ENCODE measurements at places on chromosomes 2 and 18.

DNA sequence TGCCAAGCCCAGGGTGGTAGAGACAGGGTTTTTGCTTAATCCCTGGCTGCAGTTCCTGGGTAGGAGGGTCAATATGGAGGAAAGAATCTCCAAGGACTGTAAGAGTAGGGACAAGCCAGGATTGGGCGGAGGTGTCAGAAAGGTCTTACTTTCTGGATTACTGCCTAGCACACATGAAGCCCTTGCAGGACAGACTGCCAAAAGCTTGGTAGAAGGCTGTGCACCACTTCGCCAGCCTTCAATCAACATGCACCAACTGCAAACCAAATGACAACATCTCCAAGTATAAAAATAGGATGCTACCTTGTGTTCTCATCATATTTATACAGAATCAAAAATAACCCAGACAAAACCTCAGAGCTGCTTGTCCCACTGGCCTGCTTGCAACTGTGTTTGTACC is 3.7 kb downstream of the ZNF142 start:
- DNase-seq = no peak

- DNase-seq = no peak
Measured at GRCh38 chr2:119204525-119204924, 19.1 kb upstream of the STEAP3 start.

- peak; percentile 9 for DNase-seq
Measured at GRCh38 chr2:233857511-233858141, 3.3 kb upstream of the HJURP start.

- DNase-seq = no peak
Measured at GRCh38 chr18:13427354-13427753, 208.8 kb downstream of the LDLRAD4 start.

DNA sequence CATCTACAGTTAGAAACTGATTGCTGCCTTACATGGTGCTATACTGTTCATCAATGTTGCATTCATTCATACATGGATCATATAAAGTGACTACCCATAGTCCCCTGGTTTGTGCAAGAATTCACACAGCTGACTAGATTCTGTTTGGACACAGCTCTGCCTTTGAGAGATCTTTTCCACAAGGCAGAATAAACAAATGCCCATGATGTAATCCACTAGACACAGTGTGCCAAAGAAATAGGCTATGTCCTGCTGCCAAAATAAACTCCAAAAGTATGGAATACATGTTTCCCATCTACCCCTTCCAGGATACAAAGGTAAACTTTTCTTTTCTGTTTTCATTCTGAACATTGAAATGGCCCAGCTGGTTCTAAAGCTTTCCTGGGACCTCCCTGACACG is 269.4 kb upstream of the CHAC2 start:
- no peak for DNase-seq

DNA sequence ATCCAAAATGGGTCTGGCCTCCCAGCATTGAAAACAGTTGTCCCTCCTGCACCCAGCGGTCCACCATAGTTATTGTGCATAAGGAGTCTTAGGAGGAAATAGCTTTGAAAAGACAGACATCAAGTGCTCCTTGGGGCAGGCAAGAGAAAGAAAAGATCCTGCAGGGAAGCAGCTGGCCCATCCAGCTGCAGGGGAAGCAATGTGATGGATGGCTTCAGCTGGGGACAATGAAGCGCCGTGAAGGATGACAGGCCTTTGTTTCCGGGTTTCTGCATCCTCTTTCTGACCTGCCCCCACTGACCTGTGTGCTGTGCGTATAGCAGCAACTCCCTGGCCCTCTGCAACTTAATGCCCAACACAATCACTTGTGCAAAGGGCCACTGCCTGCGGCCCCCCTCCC is 142.9 kb upstream of the NCKAP5 start:
- no peak for DNase-seq

GRCh38 chr2:179936654-179937053 is 70.4 kb downstream of the CWC22 start:
- DNase-seq = no peak

DNA sequence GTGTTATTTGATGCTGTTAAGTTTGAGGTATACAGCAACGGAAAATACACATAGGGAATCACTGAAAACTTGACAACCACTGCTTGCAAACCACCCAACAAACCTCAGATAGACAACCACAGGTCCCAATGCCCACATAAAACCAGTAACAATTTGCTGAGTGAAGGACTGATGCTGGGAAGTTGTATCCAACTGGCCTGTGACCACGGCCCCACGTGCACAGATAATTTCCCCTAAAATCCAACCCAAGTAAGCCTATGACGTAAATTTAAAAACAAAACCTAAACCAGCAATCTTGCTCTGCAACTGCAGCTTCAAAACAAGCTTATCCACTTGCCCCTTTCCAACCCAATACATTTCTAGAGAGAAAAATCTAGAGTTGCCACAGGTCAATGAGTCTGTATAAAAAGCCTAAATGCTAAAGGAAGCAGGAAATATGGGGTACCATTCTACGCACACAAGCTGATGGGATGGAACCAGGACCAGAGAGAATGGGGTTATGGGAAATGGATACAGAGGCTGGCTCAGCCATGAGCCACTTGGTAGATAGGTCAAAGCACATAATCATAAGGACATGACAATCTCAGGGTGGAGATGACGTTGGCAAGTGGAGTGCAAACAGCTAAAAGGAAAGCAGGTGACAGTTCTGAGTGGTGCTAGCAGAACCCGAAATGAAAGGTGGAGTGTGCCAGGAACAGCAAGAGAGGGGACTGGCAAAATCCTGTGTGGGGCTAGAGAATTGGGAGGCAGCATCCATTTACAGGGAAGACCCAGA is 27.8 kb upstream of the CREB1 start:
- DNase-seq = no peak

DNA sequence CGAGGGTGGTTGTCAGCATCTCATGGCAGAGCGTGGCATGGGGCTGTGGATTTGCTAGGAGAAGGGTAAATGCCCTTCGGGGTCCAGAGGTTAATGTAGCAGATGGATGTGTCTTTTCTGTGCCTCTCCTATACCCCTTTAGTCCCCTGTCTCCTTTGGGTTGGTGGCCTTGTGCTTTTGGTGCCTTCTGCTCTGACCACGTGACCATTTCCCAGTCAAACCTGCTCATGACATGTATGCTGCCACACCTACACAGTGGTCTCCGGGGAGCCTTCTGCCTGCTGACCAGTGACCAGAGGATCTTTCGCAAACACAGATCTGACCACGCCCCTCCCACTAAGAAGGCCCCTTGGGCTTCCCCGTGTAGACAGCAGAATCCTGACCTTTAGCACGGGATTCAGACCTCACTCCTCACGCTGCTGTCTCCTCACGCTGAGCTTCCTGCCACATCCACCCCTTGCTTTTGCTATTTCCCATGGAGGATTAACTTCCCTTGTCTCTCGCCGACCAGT is 116.2 kb downstream of the ACOXL start:
- no peak for DNase-seq

All from T-helper 22 cell (primary cell).